EH (cell line): ENCODE measurements at places on chromosomes 2 and 18.

- no peak for DNase-seq
Measured at GRCh38 chr18:26911840-26912239, 46.3 kb upstream of the AQP4 start.

DNA sequence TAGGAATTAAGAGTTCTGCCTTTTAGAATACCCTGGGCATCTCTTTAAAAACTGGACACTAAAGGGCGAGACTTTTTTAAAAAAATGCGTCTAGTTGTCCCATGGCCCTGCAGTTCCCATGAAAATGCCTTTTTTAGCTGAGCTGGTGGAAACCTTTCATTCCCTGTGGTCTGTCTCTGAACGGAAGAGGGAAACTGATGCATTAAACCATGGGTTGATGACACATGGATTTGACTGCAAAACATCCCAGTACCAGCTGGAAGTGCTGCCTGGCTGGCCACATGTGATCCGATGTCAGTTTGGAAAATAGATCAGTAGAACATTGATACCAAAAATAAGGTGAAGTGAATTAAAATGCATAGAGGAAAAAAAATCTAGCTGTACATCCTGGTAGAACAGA lies 129.2 kb downstream of the MYO1B start:
- DNase-seq: no peak

GRCh38 chr2:186913870-186914269 lies 64.9 kb upstream of the ZSWIM2 start:
- DNase-seq: no peak

GRCh38 chr2:128245813-128246212 lies 72.9 kb downstream of the HS6ST1 start:
- DNase-seq: no peak

- peak; percentile 75 for DNase-seq
Measured at GRCh38 chr2:46850742-46851141, 64.9 kb downstream of the MCFD2 start.

- peak; percentile 48 for DNase-seq
Measured at GRCh38 chr2:23498943-23499342, 114.0 kb downstream of the KLHL29 start.

DNA sequence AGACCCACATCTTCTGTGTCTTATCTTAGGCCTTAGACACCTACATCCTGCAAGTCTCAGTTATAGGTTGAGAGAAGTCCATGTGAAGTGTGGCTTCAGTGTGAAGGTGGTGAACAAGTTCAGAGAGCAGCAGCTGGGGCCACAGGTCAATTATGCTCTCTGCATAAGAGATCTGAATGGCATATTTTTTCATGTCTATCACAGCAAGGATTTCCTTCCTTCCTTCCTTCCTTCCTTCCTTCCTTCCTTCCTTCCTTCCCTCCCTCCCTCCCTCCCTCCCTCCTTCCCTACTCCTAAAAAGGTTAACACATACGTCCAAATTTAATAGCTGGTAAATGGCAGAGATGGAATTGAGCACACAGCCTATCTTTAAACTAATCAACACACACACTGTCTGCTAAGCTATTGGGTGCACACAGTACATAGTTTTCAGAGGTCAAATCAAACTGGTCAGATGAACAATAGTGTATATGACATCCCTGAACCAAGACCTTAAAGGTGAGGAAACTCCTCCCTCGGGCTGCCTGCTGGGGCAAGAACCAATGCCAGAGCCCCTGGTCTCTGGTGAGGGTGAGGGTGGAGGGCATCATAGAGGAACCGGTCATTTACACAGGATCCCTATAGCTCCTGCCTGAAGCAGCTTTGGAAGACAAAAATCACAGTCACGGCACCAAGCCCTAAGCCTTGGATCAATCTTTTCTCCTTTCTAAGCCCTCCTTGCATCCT lies 240.9 kb downstream of the ICOS start:
- no peak for DNase-seq

DNA sequence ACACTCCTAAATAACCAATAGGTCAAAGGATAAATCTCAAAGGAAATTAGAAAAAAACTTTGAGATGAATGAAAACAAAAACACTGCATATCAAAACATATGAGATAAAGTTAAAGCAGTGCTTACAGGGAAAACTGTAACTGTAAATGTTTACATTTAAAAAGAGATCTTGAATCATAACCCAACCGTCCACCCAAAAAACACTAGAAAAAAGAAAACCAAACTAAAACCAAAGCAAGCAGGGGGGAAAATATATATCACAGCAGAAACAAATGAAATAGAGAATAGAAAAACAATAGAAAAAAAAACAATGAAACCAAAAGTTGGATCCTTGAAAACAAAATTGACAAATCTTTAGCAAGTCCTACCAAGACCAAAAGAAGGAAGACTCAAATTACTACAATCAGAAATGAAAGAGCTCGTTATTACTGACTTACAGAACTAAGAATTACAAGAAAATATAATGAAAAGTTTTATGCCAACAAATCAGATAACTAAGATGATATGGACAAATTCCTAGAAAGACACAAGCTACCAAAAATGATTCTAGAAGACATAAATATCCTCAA lies 65.6 kb downstream of the TLK1 start:
- no peak for DNase-seq

GRCh38 chr18:54878659-54879358 lies 50.5 kb downstream of the RAB27B start:
- DNase-seq: no peak

DNA sequence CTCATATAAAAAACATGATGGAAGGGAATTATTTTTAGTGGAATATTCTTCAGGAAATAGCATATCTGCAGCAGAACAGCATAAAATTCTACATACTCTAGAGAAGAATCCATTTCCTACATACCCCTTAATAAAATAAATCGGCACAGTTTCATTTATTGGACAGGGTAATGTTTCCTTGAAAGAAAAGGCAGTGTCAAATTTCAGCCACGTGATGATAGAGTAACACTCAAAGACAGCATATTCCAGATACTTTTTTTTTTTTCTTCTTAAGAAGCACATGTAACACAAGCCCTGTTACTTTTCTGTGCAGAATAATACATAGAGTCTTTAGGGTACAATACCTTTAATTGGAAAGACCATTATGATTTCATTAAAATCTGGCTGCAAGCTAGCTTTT lies 204.4 kb downstream of the SRBD1 start:
- DNase-seq: peak; percentile 22

DNA sequence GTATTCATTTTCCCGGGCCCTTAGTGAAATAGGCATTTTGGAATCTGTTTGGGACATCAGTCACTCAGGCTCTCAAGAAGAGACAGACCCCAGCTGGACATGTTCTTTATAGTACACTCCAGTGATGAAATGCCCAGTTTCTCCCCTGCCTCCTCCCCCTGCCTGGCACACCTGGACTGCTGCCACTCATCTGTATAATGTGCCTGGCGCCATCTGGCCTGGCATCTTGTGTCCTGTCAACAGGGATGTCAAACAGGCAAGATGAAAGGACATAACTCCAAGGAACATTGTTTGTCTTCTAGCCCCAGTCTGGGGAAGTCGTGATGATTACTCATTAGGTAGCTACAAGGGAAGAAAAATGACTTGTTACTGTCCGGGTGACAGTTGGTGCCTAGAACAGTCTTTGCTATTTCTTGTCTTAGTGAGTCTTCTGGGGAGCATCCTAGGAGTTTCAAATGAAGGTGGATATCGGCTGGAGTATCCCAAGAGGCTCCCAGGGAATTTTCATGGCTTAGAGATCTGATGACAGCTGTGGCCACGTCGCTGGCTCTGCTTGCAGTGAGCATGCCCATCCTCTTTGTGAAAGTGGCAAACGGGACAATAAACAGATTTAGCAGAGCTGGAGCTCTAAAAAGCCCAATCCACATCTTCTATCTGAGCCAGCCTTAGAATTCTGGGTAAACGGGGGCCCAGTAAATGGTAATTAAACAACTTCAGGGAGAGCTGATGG lies 153.6 kb downstream of the ALK start:
- DNase-seq: no peak

DNA sequence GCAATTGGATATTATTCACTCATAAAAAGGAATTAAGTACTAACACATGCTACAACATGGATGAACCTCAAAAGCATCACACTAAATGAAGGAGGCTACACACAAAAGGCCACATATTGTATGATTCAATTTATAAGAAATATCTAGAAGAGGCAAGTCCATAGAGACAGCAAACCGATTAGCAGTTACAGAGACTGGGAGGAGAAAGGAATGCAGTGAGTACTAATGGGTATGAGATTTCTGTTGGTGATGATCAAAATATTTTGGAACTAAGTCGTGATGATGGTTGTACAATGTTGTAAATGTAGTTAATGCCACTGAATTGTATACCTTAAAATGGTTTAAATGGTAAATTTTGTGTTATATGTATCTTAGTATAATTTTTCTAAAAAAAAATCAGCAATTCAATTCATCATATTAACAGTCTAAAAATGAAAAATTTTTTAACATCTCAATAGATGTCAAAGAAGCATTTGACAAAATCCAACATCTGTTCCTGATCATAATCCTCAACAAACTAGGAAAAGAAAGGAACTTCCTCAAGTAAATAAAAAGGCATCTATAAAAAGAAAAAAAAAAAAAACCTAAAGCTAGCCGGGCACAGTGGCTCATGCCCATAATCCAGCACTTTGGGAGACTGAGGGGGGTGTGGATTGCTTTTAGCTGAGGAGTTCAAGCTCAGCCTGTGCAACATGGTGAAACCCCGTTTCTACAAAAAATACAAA lies 98.1 kb downstream of the TGIF1 start:
- DNase-seq: peak; percentile 7

DNA sequence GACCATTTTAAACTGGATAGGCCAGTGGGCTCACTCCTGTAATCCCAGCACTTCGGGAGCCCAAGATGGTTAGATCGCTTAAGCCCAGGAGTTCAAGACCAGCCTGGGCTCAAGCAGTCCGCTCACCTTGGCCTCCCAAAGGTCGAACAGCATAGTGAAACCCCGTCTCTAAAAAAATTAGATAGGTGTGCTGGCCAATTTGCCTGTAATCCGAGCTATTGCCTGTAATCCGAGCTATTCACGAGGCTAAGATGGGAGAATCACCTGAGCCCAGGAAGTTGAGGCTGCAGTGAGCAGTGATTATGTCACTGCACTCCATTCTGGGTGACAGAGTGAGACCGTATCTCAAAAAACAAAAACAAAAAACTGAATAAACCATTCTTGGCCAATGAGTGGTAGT lies 52.6 kb upstream of the EMILIN2 start:
- no peak for DNase-seq
